ENCODE measurements at places on chromosomes 16 and 17.
A peak's percentile ranks its signal among the peaks of the same experiment; 100 is the strongest.

- no peak for DNase-seq
Measured at GRCh38 chr16:48383877-48384519, 1.2 kb downstream of the SIAH1 start.

- DNase-seq, result no peak
Measured at GRCh38 chr16:19745286-19746010, 27.4 kb downstream of the IQCK start.

DNA sequence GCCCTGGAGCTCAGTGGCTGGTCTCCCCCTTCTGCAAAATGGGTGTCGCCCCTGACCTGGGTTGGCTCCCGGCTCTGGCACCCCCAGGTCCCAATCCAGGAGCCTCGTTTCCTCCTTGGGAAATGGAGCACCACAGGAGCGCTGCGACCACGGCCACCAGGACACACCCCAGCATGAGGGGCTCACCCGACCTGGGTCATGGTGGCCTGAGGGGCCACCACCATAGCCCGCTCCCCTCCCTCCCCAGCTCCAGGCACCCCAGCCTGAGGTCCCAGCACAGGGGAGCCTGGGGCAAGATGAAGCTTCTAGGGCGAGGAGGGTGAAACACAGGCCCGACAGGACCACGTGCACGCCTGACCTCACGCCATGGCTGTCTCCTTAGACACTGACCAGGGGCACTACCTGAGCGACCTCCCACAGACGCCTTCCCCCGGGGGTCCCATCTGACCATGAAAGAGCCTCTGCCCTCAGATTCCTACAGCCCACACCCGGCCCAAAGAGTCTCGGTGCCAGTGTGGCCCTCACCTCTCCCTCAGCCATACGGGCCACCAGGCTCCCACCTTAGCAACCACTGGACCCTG lies 11.8 kb downstream of the BCAR1 start:
- DNase-seq, result no peak

DNA sequence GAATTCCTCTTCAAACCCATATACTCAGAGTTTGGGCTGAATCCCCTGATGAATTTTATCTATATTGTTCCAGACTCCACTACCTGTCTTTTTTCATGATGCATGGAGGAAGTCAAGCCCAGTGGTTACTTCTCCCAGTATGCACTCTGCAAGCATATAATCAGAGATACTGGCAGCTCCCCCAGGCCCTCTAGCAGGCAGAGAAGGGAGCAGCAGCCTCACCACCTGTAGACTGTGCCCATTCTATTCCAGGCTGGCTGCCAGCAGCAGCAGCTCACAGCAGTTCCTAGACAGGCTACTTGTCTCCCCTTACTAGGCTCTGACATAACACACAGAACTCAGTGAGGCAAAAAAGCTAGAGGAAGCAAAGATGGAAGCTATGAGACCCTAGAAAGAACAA lies 3.4 kb downstream of the MKS1 start:
- DNase-seq, result peak; percentile 55

- no peak for DNase-seq
Measured at GRCh38 chr16:59259950-59260319, 525.8 kb upstream of the GOT2 start.

DNA sequence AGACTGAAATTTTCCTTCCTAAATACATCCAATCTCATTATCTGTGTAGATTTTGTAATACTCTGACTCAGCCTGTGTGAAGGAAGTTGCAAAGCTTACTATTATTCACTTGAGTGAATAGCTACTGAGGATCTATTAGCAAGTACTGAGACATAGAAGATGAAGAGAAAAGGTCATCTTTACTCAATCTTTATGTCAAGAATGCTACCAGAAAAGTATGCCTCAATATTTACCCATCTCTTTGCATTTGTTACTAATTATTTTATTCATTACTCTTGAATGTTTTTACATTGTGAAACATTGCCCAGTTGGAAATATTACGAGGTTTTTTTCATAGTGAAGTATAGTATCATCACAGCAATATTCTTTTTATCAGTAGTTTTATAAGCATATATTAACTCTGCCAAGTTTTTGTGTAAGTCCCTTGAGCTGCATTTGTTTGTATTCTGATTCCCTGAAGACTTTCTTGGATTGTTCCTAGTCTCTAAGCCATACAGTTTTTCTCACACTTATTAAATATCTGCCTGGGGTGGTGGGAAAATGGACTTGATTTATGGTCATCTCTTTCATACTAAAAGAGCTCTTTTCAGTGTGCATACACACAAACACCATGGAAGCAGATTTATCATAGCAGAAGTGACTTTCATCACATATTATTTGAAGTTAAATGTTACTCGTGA lies 110.4 kb downstream of the MRTFB start:
- DNase-seq, result peak; percentile 74

- DNase-seq, result no peak
Measured at GRCh38 chr17:62713086-62713881, 85.8 kb downstream of the MRC2 start.

- no peak for DNase-seq
Measured at GRCh38 chr17:56815711-56816110, 18.0 kb downstream of the C17orf67 start.

- DNase-seq, result peak; percentile 89
Measured at GRCh38 chr17:62187681-62188080, 122.6 kb upstream of the MED13 start.

- DNase-seq, result no peak
Measured at GRCh38 chr17:28334666-28335200, 539 bp downstream of the IFT20 start.

DNA sequence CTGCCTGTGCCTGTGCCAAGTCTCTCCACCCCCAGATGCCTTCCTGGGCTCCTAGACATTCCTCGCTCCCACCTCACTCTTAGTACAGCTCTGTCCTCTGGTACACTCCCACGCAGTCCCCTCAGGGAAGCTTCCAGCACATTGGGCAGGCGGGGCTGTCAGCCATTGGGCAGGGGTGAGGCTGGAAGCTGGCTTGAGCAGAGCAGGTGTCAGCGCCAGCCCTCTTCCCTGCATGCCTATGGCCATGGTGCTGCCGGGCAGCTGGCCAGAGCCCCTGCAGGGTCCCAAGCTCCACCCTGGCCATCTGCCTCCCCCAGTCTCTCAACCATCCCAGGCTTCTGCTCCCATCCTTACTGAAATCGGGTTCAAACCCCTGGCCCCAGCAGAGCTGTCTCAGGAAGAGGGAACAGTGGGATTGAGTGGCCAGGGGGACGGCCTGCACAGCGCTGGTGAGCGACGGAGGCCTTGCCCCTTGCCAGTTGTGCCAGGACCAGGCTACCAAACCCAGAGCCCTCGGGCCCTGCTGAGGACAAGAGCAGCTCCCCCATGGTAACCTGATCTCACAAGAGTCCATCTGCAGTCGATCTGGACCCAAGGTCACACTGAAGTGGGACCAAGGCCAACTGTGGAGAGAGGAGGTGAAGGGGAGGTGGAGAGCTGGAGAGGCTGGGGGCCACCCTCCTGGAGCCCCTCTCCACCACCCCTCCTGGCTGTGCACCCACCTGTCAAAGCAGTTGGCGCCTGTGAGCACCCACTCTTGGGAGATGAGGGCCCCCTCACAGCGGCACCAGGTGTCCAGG lies 2.4 kb upstream of the B9D1 start:
- DNase-seq, result no peak

DNA sequence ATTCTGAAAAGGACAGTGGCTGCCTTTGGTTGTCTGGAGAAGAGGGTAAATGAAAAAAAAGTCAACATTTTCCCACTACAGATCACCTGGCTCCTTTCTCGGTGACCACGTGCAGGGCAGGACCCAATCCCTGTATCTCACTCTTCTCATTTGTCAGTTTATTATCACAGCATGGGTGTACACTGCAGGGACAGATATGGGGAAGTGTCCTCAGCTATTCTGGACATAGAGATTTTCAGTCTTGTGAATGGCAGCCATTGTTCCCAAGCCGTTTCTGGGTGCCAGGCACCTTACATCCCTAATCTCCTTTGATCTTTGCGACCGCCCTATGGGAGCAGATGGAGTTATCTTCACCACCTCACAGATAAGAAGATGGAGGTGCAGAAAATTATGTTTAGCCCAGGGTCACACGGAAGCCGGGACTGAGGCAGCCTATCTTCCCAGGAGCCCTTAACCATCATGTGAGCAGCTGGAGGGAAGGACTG lies 7.2 kb downstream of the ADORA2B start:
- no peak for DNase-seq

GRCh38 chr17:77548967-77549366 lies 408.2 kb downstream of the SEC14L1 start:
- DNase-seq, result no peak

DNA sequence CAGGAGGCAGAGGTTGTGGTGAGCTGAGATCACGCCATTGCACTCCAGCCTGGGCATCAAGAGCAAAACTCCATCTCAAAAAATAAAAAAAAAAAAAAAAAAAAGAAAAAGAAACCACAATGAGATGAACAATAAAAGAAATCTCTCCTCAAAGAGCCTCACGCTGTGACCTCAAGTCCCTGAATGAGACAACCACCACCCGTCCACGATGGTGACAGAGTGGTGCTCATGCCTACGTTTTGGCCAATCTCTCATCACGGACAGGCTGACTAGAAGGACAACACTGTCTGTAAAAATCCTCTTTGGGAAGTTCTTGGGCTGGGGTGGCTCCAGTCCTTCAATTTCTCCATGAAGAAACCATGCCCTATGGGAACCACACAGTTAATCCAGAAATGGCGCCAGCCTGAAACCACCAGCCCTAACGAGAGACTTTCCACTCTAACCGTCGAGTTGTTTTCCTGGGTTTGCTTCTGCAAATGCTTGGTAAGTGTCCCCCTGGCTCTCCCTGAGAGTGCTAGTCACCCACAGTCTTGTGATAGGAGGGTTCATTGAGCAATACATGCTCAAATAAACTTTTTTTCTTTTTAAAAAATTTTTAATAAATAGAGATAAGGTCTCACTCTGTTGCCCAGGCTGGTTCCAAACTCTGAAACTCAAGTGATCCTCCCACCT lies 15.0 kb upstream of the PRSS27 start:
- no peak for DNase-seq

DNA sequence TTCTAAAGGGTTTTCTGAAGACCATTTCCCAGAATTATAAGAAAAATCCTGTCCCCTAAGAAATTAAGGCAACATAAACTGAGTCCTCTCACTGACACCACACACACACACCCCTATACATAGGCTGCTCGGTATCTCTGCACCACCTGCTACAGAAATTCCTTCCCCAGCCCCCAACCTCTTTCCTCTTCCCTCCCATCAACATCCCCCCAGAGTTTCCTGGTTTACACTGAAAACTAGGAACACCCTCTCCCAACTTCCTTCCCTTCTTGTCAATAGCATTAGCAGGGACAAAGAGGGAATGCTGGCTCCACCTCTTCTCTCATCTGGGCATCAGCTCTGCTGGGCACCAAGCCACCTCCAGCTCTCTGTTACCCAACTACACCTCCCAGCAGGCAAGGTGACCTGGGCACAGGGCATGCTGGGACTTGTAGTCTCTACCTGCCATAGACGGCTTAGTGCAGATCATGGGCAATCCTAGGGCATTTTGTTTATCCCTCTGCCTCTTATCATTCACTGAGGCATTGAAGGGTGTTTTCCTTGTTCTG lies 15.7 kb downstream of the CAVIN1 start:
- peak; percentile 79 for DNase-seq

- DNase-seq, result peak; percentile 40
Measured at GRCh38 chr17:75271955-75272847, 1.2 kb upstream of the MIF4GD start.

GRCh38 chr16:7408700-7409365 lies 76.2 kb downstream of the RBFOX1 start:
- no peak for DNase-seq

DNA sequence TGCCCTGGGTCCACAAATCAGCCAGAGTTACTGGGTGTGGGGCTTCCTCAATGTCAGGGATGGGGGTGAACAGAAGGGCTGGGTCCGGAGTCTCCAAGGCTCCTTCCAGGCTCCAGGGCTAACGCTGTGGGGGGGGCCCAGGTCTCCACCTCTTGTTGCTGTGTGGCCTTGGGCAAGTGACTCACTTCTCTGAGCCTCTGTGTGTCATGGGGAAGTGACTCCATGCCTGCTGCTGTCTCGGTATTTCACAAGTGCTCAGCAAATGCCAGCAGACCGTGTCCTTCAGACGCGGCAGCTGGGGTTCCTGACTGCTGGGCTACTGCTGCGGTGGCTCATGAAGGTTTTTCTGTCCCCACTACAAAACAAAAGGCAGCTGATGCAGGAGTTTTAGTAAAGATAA lies 26.6 kb downstream of the JPH3 start:
- DNase-seq, result no peak

DNA sequence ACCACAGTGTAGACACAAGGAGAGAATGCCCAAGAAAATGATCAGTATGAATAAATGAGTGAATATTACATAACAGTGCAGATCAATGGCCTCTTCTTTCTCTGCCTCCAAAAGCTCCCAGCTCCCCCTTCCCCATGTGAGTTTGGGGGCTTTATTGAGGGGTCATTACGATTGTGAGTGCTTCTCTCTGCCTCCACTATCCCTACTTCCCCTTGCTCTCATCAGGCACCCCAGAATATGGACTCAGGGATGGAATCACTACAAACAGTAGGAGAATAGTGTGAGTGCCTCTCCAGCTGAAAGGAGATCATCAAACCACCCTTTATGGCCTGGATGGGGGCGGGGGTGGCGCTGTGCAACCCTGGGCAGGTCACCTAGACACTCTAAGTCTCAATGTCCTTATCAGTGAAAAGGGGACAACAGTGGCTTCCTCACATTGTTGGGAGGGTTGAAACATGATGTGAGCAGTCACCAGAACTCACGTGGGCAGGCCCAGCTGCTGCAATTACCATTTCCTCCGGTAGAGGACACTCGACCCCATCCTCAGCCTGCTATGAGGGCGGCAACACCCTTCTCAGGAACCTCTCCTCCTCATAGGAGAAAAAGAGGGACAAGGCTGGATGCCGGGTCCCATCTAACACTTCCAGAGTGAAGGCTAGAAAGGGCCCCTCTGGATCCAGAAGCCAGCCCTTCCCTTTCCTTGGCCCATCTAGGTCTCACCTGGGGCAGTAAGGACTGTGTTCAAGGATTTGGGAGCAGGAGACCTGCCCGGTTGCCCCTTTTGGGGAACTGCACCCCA lies 2.1 kb upstream of the EPOP start:
- DNase-seq, result peak; percentile 66

DNA sequence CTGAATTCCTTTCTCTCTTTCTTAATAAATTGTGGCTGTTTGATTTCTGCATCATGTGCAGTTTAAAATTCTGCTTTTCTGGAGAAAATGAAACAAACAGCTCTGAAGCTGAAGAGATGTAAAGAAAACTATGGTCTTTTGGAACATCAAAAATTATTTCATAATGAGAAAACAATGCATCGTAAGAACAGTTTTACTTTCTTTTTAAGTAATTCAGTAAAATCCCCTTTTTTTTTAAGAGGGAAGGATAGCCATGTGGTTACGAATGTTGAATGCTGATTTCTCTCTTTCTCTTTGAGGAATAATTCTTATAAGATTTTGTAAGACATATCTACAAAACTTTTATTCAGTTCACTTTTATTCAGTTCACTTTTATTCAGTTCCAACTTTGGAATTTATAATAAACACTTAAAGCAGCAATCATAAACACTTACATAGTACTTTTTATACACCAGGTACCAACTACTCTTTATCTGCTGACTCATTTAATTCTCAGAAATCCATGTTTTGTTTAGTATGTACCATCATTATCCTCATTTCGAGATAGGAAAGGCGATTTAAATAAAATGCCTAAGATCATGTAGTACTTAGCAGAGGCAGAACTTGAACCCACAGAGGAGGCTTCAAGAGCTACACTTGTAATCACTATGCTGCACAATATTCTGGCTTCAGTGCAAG lies 26.6 kb downstream of the CNTNAP4 start:
- DNase-seq, result no peak

Data from NCI-H226 (cell line).